ELR (cell line): ENCODE measurements at places on chromosomes 4 and X.
A peak's percentile ranks its signal among the peaks of the same experiment; 100 is the strongest.

DNA sequence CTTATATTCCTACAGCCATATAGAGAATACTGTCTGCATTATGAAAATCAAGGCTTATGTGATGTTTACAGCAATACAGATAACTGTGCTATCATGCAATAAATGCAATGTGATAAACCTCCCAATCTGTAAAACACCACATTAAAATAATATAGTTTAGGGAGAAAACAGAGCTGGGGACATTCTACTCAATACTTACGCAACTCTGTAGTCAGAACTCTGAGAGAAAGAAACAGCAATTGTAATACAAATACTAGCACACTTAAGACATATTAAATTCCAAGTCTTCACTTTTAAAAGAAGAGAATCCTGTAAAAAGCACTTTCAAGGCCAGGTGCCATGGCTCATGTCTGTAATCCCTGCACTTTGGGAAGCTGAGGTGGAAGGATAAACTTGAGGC lies 61.4 kb downstream of the ANKRD17 start:
- DNase-seq, result no peak

- DNase-seq, result no peak
Measured at GRCh38 chrX:154908821-154909220, 22.7 kb downstream of the F8A1 start.

DNA sequence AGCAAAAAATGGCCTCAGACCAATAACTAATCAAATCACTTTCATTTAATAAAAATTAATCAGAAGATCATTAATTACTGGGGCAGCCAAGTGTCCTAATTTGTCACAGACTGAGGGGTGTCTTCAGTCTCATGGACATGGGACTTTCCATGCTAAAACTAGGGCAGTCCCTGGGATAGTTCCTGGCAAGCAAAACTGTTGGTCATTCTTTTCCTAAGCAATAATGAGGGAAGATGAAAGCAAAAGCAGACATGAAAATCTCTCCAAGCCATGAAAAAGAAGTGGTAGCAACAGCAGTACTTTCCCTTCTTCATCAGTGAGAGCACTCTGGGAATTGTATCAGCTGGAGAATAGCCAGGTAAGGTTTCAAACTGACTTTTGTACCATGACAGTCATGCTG lies 3.7 kb upstream of the ANTXR2 start:
- DNase-seq, result no peak

DNA sequence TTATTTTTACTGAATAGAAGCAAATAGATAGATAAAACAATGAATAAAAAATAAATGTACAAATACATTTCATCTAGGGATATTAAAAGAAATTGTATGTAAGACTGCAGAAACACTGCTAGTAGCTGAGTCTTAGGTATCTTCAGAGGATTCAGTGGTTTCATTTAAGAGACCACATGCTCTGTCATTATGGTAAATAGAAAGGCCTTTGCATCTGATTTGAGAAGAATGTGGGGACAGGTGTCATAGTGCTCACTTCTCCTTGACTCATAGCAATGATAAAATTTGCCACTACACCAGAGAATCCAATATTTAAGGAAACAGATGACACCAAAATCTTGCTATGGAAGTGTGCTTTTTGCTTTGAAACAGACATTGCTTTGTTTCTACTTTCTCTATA lies 59.8 kb upstream of the PPP1R2C start:
- DNase-seq, result no peak

DNA sequence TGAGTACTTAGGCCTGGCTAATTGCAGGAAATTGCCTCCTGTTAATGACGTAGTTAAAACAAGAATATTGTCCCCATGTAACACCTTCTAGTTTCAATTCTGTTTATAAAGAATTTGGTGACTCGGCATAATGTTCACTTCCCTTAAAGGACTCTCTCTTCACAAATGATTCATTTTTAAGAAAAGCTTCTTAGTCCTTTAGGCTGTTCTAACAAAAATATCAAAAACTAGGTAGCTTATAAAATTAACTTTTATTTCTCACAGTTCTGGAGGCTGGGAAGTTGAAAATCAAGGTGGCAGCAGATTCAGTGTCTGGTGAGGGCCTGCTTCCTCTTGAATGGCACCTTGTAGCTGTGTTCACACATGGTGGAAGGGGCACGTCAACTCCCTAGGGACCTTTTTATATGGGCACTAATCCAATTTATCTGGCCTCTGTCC lies 23.8 kb downstream of the COL25A1 start:
- DNase-seq, result no peak

DNA sequence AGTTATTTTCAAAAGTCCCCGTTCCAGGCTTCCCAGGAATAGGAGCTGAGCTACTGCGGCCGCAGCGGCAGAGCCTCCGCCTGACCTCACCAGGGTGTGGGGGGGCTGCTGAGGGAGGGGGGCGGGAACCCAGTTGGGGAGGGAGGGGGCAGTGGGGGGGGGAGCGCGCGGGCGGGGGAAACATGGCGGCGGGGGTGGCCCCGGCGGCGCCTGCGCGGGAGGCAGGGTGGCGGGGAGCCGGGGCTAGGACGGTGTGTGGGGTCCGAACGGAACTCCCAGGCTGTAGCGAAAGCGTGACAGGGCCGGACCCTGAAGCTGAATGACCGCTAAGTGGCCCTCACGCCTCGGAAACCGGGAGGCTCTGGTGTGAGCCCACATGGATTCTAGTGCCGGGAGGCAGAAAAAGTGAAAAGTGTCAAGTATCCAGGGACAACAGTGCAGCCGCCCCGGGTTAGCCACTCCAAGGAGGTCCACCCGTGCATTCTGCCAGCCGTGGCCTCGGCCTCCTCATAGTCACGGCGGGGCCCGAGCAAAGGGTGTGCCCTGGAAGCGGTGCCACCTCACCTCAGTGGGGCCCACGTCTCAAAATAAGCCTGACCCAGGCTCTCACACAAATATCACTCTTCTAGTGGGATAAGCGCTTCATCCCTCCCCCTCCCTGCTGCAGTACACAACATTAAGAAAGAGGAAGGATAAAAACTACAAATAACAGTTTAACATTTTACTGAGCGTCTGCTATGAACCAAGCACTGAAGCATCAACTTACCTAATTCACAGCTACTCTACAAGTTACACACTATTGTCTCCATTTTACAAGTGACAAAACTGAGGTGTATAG lies at the start of gene KLHL13:
Gene KLHL13, minus strand, starts transcription at position 98 of the 838 bp plus-strand sequence. CDS start 88,337 bp downstream, outside the sequence.
- DNase-seq, result peak; percentile 15

- DNase-seq, result no peak
Measured at GRCh38 chrX:13816643-13817627, at the start of gene GPM6B. Gene GPM6B, minus strand, starts transcription at chrX:13817093. Its CDS starts 189 bp downstream, at chrX:13816904.

DNA sequence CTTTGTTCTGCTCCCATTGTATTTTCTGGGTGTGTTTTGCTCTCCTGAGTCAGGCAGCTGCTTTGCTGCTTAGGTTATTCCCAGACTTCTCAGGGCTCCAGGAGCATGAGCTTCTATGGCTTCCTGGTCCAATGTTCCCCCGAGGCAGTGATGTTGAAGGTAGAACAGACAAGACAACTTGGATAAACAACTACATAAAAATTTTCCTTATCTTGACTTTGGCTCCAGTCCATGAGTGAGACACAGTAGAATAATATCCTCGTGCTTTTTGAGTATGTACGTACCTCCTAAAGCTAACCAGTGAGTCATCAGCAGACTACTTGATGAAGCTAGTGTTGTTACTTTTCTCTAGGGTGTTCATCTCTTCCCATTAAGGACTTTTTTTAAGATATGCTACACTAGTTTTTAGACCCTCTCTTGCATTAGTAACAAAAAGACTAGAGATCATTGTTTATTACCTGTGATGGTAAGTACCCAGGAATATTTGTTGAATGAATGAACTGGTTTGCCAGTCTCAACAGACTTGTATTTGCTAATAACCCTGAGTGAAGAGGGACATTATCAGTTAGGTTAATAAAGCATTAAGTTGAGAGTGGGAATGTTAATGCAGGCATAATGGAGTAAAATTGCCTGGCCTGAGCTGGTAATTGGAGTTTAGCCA lies 131.9 kb downstream of the FHIP1A start:
- peak; percentile 93 for DNase-seq

- DNase-seq, result no peak
Measured at GRCh38 chrX:100745806-100746537, 14.1 kb upstream of the SYTL4 start.

GRCh38 chrX:69291116-69291515 lies 125.9 kb upstream of the PJA1 start:
- DNase-seq, result no peak

GRCh38 chr4:125891597-125892258 lies 577.0 kb downstream of the FAT4 start:
- DNase-seq, result peak; percentile 76

DNA sequence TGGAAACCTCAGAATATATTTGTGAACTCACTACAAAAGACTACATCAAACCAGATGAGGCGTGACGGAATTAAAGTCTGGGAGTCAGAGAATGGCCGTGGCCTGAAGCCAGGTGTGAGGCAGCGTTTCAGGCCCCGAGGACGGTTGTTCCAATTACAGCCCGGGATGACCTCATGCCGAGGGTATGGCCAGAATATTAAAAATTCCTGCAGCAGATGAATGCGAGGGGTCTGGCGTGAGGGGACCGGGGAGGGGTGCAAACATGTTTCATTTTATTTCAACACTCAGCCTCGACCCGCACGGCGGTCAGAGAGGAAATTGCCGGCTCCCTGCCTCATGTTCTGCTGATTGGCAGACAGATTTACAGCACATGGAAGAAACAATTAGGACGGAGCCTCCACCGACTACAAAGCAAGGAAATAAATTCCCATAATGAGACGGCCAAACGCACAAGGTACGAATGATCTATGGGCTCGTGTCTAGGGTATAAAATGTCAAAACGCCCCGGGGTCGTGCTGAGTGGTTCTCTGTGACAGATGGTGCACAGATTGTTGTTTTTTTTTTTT lies 289.7 kb downstream of the SHOX start:
- DNase-seq, result peak; percentile 12

DNA sequence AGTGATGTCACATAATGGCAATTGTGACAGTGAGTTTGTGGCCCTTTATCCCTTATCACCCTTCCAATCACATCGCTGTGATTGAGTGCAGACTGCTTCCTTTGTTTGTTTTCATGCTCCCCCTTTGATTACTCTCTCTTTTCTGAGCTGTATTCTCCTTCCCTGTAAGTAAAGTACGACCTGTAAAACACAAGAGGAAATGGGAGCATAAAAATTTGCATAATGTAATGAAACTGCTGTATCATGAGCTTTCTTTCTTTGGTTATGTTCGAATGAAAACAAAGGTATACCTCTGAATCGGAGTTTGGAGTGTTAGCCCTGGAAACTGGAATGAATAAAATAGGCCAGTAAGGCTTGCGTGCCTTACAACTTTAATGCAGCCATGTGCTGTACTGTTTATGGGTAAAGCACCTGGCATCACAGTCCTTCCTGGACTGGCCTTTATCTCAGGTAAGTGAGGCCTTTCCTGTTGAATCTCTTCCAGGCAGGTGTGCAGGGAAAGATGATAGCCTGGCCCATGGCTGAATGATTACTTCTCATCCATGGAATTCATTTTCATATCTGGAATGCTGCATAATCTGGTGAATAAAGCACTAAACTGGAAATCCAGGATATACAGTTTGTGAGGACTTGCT lies 26.6 kb upstream of the HS3ST1 start:
- no peak for DNase-seq

DNA sequence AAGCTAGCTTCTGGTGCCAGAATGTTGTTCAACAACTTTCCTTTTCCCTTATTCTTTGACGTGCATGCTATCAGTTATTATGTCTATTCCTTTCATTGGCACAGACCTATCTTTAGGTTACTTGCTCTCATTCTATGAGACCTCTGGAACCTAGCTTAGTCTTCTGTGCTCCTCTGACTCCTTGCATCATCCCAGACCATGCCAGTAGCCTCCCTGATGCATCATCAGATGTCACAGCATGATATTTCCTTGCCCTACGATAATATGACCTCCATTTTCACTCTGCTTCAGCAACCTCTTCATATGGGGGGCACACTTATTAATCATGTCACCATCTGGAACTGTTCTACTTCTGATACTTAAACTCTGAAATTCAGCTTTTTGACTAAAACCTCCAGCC lies 37.2 kb downstream of the CLCN5 start:
- no peak for DNase-seq

DNA sequence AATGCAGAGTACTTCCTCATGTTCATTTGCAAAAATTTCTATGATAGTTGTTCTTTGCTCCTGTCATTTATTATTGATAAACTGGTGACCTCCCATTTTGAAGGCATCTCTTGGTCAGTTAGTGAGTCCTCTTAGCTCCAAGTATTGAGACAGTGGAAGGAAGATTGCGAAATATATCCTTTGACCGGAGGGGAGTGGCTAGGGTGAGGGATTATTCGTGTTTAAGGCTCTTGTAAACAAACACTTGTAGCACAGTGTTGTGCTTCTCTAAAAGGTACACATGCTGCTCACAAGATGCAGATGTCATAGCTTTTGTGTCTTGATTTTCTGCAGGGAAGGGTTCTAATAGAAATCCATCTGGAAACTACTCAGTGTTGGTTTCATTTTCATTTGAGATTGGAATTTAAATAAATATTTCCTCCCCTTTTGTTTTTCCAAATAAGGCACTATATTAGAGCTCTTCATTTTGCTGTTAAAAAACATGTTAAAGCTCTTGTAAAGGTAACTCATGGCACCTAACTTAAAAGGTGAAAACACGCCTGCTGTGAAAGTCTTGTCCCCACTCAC lies 21.8 kb downstream of the TXLNG start:
- peak; percentile 62 for DNase-seq

DNA sequence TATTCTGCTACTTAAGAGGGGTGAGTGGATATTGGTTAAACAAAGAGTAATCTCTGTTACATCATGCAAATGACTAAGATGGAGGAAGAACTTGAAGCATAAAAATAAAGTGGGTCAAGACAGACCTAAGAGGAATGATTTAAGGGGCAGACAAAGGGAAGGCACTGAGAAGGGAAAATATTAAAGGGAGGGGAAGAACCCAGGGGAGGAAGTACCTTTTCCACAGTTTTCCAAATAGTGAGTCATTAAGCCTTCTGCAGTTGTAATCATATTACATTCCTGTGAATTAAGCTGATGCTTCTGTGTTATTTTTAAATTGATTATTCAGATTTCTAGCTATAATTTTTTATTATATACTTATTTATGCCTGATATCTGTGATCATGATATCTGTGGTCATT lies 253.3 kb downstream of the CENPC start:
- DNase-seq, result no peak

GRCh38 chrX:150990910-150991309 lies 7.8 kb downstream of the HMGB3 start:
- DNase-seq, result no peak

DNA sequence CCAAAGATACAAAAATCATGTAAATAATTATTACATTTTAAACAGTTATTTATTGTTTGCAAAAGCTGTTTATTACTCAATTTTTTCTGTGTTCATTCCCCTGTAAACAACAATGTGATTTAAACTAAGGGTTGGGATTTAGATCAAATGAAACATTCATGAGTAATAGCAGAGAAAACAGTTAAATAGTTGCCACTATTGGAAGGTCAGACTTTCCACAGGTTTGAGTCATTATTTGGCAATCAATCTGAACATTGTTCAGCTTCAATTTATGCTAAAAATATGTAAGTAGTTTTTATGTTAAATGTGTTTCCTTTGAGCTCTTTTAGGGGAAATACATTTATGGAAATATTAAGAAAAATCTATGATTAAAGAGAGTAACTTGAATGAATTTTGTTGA lies 144.9 kb downstream of the STIM2 start:
- peak; percentile 85 for DNase-seq
